NCI-H1436 (cell line): ENCODE measurements at places on chromosomes 6 and 20.

DNA sequence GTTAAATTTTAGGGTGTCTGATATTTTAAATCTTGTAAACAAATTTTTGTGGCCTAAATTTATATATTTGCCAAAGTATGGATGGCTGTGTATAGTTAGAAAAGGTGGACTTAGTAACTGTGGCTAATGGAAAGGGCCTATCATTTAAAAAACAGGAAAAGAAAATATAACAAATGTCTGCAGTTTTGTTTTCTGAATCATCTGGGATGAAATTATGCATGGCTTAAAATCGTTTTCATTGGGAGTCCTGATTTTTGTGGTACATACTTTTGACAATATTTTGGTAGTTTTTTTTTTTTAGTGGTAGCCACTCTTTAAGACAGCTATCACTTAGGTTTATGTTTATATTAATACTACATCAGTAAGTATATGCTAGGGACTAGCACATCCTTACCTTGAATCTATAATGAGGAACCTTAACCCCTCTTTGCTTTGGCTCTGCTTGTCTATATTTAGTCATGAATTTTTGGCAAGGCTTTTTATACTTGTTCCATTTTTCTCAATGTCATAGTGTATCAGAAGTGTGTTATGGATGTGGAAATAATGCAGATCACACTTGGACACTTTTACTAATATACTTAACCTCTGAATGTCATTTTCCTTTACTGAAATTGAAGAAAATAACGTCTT is 5.6 kb downstream of the ARID1B start:
- DNase-seq: no peak

DNA sequence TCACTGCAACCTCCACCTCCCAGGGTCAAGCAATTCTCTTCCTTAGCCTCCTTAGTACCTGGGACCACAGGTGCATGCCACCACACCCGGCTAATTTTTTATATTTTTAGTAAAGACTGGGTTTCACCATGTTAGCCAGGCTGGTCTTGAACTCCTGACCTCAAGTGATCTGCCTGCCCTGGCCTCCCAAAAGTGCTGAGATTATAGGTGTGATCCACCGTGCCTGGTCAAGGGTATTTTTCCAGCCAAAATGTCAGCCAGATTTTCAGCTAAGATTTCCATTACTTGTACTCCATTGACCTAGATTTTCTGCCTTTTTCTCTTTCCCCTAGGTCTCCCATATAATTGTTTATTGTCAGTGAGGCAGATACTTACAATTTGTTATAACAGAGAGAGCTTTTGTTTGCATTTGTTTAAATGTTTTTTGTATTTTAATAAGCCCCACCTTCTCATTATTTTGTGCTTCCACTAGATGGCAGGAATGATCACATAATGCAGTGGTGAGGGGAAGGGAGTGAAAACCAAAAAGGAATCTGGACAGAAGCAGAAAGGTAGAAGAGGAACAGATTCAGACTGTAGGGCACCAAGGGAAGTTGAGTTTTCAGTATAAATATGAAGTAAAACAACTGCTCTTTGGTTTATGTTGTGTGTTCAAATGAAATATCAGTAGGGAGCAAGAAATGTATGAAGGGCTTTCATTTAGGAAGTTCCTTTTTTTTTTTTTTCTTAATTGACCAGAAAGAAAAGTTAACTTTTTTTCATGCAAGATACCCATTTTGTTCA is 29.7 kb downstream of the RPF2 start:
- DNase-seq: peak; percentile 47

GRCh38 chr6:154509421-154510143 is 903 bp downstream of the CNKSR3 start:
- DNase-seq: no peak

DNA sequence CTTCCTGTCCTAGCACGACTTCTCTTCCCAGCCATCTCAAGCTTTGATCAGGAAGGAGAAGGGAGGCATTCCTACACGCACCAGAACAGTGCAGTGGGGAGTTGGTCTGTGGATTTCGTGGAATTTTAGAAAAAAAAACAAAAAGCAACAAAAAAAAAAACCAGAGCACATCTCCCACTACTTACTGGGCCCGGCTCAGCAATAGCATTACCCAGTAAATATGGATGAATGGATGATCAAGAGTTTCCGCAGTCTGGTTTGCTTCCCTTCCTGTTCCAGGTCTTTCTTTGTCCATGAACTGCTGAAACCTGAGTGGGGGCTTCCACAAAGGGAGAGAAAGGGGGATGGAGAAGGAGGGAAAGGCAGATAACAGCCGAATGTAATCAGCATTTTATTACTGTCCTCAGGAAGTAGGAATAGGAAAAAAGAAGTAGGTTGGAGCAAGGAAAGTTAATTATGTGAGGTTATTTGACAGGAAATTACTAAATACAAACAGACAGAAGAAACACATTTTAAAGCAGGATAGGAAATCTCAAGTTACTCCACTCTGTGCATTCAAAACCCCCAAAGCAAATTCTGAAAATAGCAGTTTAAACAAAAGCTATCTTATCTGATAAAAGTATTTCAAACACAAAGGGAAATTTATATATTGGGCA is 349.0 kb downstream of the PRL start:
- no peak for DNase-seq
